ENCODE measurements at places on chromosomes 11 and 22. TPM values are rescaled to one million over a fixed set of nuclear protein-coding genes. Genes with fewer than 3 reads are reported as not detected.

GAB4 gene
- not detected for polyA plus RNA-seq

DNA sequence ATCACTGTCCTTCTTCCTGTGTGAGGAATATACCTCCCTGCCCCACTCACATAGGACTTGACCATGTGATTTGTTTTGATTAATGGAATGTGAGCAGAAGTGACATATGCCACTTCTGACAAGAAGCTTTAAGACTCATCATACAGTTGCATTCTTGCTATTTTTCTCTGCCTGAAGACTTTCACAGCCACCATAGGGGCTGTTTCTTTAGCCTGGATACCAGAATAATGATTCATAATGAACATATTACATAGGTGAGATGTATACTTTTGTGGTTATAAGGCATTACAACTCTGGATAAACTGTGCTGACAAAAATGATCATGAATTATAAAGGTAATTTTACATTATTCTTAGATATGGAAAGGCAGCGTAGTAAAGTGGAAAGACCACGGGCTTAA, 798.0 kb downstream of the DLG2 start:
- H3K4me3 ChIP-seq: no peak overlapping the region
- no peaks in the 10 kb centered on the region for H3K4me1 ChIP-seq
- H3K36me3 ChIP-seq: no peaks in the 10 kb centered on the region
- H3K27ac ChIP-seq: no peak overlapping the region

LRRC74B gene
- 0.51 TPM for polyA plus RNA-seq

DNA sequence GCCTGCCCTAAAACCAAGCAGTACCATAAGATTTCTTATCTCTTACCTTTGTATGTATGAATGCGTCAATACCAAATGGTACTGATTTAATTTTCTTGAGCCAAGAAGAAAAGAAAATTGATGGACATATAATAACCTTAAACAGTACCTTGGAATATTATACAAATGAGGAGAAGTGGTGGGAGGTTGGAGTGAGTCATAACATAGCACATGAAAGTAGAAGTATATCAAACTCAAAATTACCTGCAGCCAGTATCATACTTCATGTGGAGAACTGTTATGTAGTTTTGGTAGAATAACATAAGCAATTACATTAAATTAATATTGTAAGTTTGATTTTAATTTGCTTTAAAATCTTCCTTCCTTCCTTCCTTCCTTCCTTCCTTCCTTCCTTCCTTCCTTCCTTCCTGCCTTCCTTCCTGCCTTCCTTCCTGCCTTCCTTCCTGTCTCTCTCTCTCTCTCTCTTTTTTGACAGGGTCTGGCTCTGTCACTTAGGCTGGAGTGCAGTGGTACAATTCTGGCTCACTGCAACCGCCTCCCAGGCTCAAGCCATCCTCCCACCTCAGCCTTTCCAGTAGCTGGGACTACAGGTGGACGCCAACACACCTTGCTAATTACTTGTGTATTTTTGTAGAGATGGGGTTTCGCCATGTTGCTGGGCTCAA, 460.9 kb upstream of the CCDC90B start:
- DNase-seq: no peak
- H3K4me3 ChIP-seq: no peak overlapping the region
- no peak overlapping the region for H3K27ac ChIP-seq
- no peaks in the 10 kb centered on the region for H3K4me1 ChIP-seq
- no peaks in the 10 kb centered on the region for H3K36me3 ChIP-seq

CDC42BPG gene
- polyA plus RNA-seq: 0.05 TPM

INPP5J gene
- 0.14 TPM for polyA plus RNA-seq

GRCh38 chr11:130816546-130817329, 99.5 kb downstream of the SNX19 start:
- no peak overlapping the region for H3K27ac ChIP-seq
- DNase-seq: peak; percentile 72

GRCh38 chr11:122816761-122817520, 21.4 kb upstream of the CRTAM start:
- no peak overlapping the region for H3K27ac ChIP-seq
- no peak overlapping the region for H3K4me3 ChIP-seq
- H3K27me3 ChIP-seq: no peaks in the 10 kb centered on the region
- no peaks in the 10 kb centered on the region for H3K4me1 ChIP-seq
- no peak for DNase-seq

SCGB1D2 gene
- 0.73 TPM for polyA plus RNA-seq

DNA sequence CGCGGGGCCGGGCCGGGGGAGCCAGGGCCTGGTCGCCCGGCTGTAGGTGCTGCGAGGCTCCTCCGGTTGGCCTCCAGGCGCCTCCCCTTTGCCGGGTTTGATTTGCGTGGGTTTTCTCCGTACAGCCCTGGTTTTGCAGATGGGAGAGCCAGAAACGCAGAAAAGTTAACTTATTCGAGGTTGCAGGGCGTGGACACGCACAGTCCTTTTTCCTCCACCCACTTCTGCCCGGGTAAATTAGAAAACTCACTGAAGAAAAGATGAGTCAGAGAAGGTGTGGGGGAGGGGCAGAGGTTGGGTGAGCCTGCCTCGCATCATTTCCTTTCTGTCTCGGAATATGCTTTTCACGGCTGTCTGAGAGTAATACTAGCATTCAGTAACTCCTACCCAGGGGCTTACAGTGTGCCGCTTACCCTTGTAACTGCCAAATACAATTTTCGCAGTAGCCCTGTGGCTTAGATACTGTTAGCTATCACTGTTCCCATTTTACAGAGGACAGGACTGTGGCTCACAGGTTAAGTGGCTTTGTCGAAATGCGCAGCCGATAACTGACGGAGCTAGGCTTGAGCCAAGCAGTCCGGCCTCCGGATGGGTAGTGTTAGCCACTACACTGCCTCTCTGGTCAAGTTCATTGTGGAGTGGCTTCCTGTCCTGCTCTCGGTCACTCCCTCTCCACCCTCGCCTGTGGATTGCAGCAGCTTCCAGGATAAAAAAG, 812 bp downstream of the FADD start:
- H3K4me1 ChIP-seq: peaks cover 12% of the 10 kb centered on the region
- DNase-seq: peak; percentile 70
- H3K36me3 ChIP-seq: peaks cover 3% of the 10 kb centered on the region
- H3K4me3 ChIP-seq: peak overlapping the region; percentile 94

DNA sequence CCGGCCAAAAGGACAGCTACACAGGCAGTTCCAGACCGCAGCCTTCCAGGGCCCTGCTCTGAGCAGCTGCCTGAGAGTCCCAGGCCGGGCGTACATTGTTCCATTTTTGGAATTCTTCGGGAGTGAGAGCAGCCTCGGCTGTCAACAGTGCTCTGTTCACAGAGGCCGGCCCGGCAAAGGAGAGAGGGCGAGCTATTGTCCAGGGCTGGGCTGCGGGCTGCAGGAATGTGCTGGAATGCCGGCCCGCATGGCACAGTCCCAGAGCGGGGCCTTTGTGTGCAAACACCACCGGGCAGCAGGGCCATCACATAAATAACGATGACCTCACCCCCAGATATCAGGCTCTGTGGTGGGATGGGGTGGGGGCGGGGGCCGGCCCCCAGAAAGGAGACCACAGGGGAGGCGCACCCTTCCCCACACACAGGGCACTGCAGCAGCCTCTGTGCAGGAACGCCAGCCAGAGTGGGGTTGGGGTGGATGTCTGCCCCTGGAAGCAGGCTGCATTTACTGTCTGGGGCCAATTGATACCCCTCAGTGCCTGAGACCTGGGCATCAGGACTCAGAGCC, 15.8 kb downstream of the LINC01488 start:
- no peak overlapping the region for H3K4me3 ChIP-seq
- H3K36me3 ChIP-seq: no peaks in the 10 kb centered on the region
- DNase-seq: peak; percentile 87

DNA sequence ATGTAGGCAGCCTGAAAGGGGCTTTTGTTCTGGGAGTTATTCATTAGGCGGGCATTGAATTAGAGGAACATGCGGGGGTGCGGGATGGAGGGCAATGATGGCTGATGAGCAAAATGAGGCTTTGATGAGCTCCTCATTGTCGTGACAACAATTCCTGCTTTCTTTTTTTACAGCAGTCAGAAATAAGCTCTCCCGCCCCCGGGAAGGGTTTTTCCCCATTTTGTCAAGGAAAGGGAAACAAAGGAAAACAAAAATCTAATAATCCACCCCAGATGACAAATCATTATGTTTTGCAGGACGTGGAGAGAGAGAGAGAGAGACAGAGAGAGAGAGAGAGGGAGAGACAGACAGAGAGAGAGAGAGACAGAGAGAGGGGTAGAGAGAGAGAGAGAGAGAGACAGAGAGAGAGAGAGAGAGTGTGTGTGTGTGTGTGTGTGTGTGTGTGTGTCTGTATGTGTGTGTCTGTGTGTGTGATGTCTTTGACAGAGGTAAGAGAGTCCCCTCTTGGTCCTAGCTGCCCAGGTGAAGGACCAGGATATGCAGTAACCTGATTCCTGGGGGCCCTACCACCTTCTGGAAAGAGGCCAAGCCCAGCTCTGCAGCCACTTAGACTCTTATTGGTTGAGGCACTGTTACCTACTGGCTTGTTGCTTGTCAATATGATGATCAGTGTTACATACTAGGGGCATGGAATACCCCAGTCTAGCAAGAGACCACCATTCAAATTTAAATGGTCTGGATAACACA, 46.7 kb upstream of the PARVA start:
- H3K4me1 ChIP-seq: no peaks in the 10 kb centered on the region
- no peaks in the 10 kb centered on the region for H3K36me3 ChIP-seq
- no peak overlapping the region for H3K4me3 ChIP-seq
- no peaks in the 10 kb centered on the region for H3K27me3 ChIP-seq

SLC22A6 gene
- polyA plus RNA-seq: not detected

DNA sequence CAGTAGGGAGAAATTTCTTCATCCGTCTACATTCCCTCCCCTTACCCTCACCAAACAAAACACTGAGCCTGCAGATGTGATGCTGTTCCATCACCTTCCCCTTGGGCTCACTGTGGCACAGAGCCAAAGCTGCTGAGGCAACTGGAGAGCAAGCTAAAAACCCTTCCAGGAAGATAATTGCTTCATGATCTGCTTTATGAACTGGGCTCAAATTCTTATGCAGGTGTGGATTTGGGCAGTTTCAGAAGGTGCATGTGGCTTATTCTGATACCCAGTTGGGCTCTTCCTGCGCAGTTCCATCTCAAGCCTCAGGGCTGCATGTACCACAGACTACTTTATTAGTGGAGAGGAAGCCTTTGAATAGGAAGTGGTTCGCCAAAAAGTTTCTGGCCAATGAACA, 58.3 kb downstream of the AAMDC start:
- H3K27me3 ChIP-seq: no peaks in the 10 kb centered on the region
- peak overlapping the region; percentile 71 for H3K27ac ChIP-seq
- H3K4me3 ChIP-seq: no peak overlapping the region
- H3K4me1 ChIP-seq: peaks cover 5% of the 10 kb centered on the region

- H3K4me3 ChIP-seq: no peak overlapping the region
- no peak overlapping the region for H3K27ac ChIP-seq
- no peaks in the 10 kb centered on the region for H3K27me3 ChIP-seq
- H3K36me3 ChIP-seq: no peaks in the 10 kb centered on the region
Measured at GRCh38 chr11:33884601-33885000, 7.3 kb downstream of the LMO2 start.

GRCh38 chr22:42296381-42296853, 26.0 kb upstream of the TCF20 start:
- H3K4me1 ChIP-seq: no peaks in the 10 kb centered on the region
- H3K4me3 ChIP-seq: no peak overlapping the region
- H3K27me3 ChIP-seq: no peaks in the 10 kb centered on the region
- DNase-seq: no peak
- H3K27ac ChIP-seq: no peak overlapping the region

- H3K4me3 ChIP-seq: no peak overlapping the region
- H3K27ac ChIP-seq: no peak overlapping the region
- H3K4me1 ChIP-seq: no peaks in the 10 kb centered on the region
- DNase-seq: peak; percentile 58
- no peaks in the 10 kb centered on the region for H3K27me3 ChIP-seq
Measured at GRCh38 chr11:13030857-13031256, 21.7 kb downstream of the RASSF10 start.

GRCh38 chr22:35098921-35099320, 33.0 kb downstream of the ISX start:
- H3K36me3 ChIP-seq: no peaks in the 10 kb centered on the region
- H3K4me1 ChIP-seq: no peaks in the 10 kb centered on the region
- no peak for DNase-seq

LRRC4C gene
- 0.04 TPM for polyA plus RNA-seq

- DNase-seq: no peak
- H3K27ac ChIP-seq: no peak overlapping the region
- H3K27me3 ChIP-seq: no peaks in the 10 kb centered on the region
- H3K4me3 ChIP-seq: no peak overlapping the region
Measured at GRCh38 chr11:93921695-93922468, 71.5 kb upstream of the VSTM5 start.

- DNase-seq: no peak
- H3K36me3 ChIP-seq: no peaks in the 10 kb centered on the region
- H3K27me3 ChIP-seq: no peaks in the 10 kb centered on the region
- H3K4me1 ChIP-seq: no peaks in the 10 kb centered on the region
Measured at GRCh38 chr11:90997241-90997640, 774.4 kb upstream of the CHORDC1 start.

GRCh38 chr11:118117790-118118601, 31.2 kb upstream of the SMIM35 start:
- H3K4me1 ChIP-seq: no peaks in the 10 kb centered on the region
- DNase-seq: no peak
- H3K27me3 ChIP-seq: peaks cover 2% of the 10 kb centered on the region
- no peak overlapping the region for H3K27ac ChIP-seq
- H3K36me3 ChIP-seq: no peaks in the 10 kb centered on the region
- no peak overlapping the region for H3K4me3 ChIP-seq

DNA sequence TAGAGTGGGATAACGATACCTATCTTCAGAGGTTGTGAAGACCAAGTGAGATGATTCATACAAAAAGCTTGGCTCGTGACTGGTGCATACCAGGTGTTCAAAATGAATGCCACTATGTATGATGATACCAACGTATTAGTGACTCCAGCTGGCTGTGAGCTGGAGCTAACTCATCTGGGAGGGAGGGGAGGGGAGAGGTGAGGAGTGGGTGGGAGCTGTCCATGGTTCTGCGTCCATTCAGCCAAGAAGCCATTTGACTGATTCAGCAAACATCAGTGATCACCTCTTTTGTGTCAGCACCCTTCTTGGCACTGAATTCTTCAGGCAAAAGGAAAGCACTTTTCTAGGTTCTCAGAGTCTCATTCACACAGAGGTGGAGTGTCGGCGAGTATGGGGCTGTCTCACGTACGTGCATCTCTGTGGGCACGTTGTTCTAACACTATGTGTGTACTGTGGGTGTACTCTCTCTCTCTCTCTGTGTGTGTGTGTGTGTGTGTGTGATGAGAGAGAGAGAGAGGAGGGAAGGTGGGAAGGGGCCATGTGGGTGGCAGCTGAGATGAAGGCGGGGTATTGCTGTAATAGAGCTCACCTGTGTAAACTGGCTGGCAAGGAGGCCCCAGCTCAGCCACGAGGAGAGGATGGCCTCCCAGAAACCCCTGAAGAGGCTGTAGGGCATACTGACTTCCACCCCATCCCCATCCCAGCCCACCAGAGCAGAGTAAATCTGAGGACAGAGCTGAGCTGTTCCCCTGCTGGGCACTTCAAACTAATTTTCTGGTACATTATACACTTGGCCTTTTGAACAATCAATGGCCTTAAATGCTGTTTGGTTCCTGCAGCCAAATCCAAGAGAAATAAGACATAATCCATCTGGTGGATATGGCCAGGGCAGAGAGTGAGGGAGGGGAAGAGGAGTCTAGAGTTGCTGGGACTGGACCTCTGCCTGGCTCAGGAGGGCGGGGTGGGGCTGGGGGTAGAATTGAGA, 96.1 kb upstream of the THY1 start:
- no peak overlapping the region for H3K4me3 ChIP-seq
- no peaks in the 10 kb centered on the region for H3K36me3 ChIP-seq
- no peak overlapping the region for H3K27ac ChIP-seq
- H3K4me1 ChIP-seq: no peaks in the 10 kb centered on the region
- no peaks in the 10 kb centered on the region for H3K27me3 ChIP-seq
- no peak for DNase-seq

- no peaks in the 10 kb centered on the region for H3K4me1 ChIP-seq
- H3K36me3 ChIP-seq: no peaks in the 10 kb centered on the region
- H3K27ac ChIP-seq: no peak overlapping the region
- no peak for DNase-seq
- H3K4me3 ChIP-seq: no peak overlapping the region
Measured at GRCh38 chr11:100619484-100619883, 67.6 kb upstream of the ARHGAP42 start.
